ENCODE measurements at places on chromosomes 11 and 22.

- DNase-seq = no peak
Observed at GRCh38 chr11:128632141-128632791, 44.9 kb upstream of the ETS1 start.

DNA sequence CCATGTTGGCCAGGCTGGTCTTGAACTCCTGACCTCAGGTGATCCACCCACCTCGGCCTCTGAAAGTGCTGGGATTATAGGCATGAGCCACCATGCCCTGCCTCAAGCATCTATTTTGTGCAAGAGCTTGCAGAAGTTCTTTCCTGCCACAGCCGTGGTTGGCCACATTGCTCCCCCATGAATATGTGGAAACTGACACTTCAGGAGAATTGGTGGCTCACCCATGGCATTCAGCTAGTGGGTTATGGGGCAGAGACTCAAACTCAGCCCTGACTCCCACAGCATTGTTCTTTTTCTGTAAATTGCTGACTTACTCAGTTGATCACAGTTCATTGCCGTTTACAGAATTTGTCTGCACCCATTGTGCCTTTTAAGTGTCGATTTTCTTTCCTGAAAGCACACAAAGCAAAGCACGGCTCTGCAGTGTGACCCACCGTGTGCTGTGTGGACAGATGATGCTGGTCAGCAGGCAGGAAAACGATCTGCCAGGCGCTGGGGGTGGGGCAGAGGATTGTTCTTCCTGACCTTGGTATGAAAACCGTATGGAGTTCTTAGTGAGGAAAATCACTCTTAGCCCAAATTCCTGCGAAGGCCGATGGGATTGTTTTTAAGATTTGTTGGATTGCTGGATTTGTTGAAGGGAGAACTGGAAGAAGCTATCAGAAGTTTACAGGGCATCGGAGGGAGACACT is 115.6 kb downstream of the PTPRJ start:
- no peak for DNase-seq

DNA sequence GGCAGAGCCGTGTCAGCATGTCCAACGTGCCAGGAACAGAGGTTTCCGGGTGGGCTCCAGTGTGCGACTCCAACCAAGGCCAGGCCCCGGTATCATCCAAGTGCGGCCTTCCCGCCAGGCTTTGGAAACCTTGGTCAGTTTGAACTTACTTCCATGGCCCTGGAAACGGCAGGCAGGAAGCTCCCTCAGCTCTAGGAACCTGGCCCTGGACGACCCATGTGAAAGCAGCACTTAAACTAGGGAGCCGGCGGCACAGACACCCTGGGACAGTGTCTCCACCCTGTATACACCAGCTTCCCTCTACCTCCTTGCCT is 65.2 kb downstream of the MYH9 start:
- DNase-seq = no peak

GRCh38 chr11:45233121-45233803 is 52.9 kb downstream of the SYT13 start:
- DNase-seq = peak; percentile 18

DNA sequence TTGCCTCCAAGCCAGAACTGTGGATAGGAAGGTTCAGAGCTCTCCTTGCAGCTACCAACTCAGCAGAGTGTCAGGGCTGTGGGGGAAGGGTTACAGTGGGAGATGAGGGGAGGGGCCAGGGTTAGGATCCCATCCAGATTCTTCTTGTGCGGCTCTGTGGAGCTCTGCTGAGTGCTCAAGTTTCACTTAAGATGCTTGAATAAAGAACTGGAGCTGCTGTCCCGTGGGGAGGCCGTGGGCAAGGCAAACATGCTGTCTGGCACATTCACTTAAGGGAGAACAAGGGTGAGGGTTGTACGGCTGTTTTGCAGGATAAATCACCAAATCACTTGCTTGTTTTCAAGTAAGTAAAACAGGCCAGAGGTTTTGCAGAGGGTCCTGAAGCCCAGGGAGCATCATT is 197.1 kb downstream of the FAM76B start:
- DNase-seq = no peak

- DNase-seq = no peak
Observed at GRCh38 chr22:43540529-43540923, 128.7 kb downstream of the MPPED1 start.

- DNase-seq = no peak
Observed at GRCh38 chr22:23675502-23676415, 15.1 kb upstream of the RGL4 start.

Data from stimulated activated CD8-positive, alpha-beta memory T cell treated with anti-CD3 and anti-CD28 coated beads, Interleukin-4, amount 100 ng/mL, for 4 hours (primary cell).